NCI-H1092 (cell line): ENCODE measurements at places on chromosomes 12 and 14.

DNA sequence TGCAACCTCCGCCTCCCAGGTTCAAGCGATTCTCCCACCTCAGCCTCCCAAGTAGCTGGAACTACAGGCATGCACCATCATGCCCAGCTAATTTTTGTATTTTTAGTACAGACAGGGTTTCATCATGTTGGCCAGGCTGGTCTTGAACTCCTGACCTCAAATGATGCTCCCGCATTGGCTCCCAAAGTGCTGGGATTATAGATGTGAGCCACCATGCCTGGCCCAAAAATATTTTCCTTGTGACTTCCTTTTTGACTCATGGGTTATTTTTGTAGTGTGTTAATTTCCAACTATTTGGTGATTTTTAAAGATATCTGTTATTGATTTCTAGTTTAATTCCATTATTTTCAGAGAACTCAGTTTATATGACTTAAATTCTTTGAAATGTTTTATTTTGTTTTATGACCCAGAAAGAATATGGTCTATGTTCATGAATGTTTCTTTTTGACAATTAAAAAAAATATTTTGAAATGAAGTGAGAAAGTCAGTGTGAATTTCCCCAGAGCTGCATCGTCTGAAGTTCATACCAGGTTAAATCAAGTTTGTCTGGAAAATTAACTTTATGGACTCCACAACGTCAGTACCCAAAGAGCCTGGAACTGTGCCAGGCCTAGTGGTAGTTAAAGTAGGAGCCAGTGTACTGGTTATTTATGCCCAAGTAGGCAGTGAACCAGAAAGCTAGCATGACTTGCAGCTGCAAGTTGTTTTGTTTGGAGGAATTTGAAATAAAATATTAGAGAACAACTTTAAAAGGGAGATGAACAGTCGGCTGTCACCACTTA, 2.8 kb upstream of the CDKL1 start:
- DNase-seq: no peak

- DNase-seq: no peak
Observed at GRCh38 chr12:104971306-104971705, 13.2 kb upstream of the SLC41A2 start.

GRCh38 chr12:80226576-80226975, 127.2 kb downstream of the OTOGL start:
- DNase-seq: no peak

DNA sequence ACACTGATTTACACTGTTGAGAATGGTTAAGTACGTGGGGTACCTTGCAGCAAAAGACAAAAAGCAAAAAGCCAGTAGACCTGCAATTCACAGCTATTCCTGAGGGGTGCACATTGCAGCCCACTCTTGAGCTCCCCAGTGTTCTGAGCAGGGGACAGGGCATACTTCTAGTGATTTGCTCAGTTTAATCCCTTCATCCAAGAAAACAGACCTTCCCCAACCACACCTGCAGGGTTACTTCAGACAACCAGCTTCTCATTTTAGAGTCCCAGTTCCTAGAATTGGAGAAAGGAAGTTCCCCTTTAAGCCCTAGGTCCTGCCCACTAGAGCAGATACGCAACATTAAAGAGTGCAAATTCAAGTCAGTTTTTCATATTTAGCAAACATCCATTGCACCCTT, 3.6 kb upstream of the WSB2 start:
- no peak for DNase-seq

- peak; percentile 38 for DNase-seq
Observed at GRCh38 chr12:4909734-4910501, at the start of gene KCNA1. TSS of gene KCNA1 (plus strand) at chr12:4909905. CDS start at chr12:4911379, 1,474 bp downstream.

DNA sequence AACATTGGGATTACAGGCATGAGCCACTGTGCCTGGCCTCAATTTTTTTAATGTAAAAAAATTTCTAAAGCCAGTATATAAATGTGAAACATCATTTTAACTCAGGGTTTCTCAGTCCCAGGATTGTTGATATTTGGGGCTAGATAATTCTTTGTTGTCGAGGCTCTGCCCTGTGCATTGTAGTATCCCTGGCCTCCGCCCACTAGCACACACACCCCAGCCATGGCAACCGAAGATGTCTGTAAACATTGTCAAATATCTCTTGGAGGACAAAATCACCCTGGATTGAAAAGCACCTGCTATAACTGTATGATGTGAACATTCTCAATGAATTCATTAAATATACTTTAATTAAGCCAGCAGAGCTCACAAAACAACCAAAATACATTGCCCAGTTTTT, 8.4 kb upstream of the CIT start:
- no peak for DNase-seq

DNA sequence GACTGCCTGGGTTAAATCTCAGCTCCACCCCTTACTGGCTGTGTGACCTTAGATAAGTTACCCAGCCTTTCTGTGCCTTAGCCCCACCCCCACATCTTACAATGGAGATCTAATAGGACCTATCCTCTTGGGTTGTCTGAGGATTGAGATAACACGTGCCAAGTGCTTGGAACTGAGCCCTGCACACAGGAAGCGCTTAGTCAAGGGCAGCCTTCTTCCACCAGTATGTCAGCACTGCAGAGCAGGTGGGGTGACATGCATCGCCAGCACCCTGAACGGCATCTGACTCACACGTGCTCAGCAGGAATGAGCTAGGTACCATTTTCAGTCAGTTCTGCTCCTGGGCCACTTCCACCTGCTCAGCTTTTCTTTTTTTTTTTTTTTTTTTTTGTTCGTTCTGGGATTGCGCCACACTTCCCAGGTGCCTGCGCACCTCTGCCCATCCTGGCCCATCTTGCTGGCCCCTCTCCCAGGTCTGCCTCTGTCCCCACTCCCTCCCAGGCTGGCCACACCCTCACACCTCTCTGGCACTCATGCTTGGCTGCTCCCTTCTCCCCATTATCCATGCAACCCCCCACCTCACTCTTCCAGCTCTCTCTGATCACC, 19.6 kb downstream of the LGMN start:
- DNase-seq: peak; percentile 28

GRCh38 chr12:111887926-111888745, 46.1 kb downstream of the MAPKAPK5 start:
- DNase-seq: no peak

- no peak for DNase-seq
Observed at GRCh38 chr14:104965561-104966231, 12.5 kb downstream of the AHNAK2 start.

DNA sequence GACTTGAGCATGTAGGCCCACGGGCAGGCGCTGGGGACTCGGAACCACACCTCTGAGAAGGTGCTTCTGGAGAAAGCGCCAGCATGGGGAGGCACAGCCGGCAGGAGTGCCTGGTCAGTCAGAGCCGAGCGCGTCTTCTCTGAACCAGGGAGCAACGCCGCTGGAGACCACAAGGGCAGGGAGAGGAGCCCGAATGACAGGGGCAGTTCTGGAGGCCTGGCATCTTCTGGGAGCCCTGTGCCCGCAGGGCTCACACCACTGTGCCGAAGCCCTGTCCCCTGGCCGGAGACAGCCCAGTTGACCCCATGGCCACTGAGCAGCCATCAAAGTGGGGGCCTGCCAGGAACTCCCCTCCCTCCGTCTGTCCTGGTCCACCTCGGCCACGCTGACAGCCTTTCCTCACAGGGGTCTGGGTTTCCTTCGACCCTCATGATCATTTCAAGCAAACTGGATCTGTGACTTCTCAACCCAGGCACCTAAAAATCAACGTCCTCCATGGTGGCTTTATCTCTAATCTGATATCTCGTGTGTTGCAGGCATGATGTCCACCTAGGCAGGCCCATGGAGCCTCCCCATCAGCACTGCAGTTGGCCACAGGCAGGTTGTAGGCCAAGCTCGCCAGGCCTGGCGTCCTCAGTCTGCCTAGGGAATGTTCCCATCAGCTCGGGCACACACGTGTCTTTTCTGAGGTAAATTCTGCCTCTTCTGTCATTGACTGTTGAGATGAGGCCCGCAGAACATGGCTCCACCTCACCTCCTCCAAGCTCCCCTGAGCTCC, 299.3 kb upstream of the RTL1 start:
- no peak for DNase-seq

GRCh38 chr14:38404100-38404541, 148.2 kb upstream of the CLEC14A start:
- DNase-seq: no peak

DNA sequence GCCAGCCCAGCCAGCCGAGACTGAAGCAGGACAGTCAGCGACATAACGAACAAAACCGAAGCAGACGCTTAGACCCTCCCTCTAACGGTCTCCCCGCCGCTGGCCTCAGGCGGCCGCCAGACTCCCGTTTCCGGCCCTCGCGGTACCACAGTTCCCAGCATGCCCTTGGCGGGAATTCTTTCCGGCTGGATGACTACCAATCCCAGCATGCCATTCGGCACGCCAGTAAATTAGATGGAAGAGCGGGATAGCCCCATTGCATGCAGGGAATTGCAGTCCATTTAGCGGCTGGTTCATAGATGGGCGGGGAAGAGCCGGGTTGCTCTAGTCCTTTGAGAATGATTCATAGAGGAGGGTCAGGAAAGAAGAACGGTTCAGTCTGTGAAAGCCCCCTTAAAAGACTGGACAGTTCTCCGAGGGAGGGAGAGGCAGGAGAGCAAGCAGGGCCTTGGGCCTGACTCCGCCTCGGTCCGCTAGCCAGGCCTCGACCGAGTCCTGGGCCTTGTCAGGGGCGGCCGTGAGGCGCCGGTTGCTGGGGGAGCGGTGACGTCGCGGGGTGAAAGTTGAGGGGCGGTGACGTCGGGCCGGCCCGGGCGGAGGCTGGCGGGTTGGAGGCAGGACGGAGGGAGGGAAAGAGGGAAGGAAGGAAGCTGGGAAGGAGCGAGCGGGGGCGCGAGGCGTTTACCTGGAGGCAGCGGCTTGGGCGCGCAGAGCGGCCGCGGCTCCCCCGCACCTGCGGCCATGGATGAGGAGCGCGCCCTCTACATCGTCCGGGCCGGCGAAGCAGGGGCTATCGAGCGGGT, at the start of gene RIC8B:
TSS of gene RIC8B (plus strand) at position 678 of the 803 bp plus-strand sequence. CDS start at position 742, 64 bp downstream.
- DNase-seq: peak; percentile 95

DNA sequence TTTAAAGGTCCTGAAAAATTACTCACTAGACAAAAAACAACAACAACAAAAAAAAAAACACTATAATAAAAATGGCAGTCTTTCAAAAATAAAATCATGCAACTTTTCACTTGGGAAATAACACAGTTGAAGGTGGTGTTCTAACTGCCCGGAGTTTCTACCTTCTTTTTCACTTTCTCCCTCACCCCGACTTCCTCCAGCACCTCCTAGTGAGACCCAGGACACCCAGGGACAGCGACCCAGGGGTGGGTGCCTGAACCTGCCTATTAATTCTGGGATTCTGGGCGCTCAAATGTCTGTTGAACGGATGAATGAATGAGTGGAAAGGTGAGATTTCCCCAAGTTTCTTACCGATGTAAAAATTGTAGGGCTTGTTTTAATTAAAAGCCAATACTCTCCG, 2.0 kb upstream of the FZD10 start:
- DNase-seq: no peak

GRCh38 chr12:38124247-38125012, 192.1 kb upstream of the ALG10B start:
- DNase-seq: no peak

- DNase-seq: peak; percentile 98
Observed at GRCh38 chr12:49868952-49869815, 26.3 kb upstream of the BCDIN3D start.

GRCh38 chr12:10989107-10989506, 2.4 kb upstream of the TAS2R50 start:
- DNase-seq: no peak

DNA sequence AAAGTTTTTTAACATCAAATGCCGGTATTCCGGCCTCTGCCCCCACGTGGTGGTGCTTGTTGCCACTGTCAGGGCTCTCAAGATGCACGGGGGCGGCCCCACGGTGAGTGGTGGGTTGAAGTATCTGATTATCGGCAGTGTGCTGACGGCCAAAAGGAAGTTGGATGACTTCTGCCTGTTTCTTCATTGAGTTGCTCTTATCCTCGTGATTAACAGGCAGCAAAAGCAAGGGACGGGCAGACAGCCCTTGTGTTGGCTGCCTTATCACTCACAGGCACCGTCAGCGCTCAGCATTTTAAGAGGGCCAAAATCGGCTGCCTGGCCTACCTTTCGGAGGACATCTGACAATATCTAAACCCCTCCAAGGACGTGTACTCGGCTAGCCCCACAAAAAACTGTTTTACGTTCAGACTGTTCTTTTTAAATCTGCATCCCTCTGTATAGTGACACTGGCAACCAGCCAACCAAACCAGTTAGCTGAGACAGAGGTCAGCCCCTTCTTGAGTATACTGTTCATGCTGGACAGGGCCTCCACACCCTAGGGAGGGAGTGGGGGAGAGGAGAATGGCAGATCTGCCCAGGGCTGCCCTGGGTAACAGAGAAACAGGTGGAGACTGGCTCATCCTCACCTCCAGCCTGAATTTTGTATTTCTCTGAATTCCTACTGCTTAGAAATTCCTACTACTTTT, 22.9 kb upstream of the AKAP5 start:
- DNase-seq: no peak
